ENCODE measurements at places on chromosomes 2 and 18. TPM values are rescaled to one million over a fixed set of nuclear protein-coding genes. Genes with fewer than 3 reads are reported as not detected.

Gene GPR35
- not detected for total RNA-seq

Gene C2orf78
- not detected for total RNA-seq

Gene IL37
- total RNA-seq = not detected

Gene RAPGEF4
- total RNA-seq = 0.13 TPM

Gene GPC1
- 124 TPM for total RNA-seq

Gene UGT1A10
- total RNA-seq = not detected

Gene ITPRID2
- total RNA-seq = 111 TPM

Gene TUBA4B
- total RNA-seq = not detected

Gene RAX
- total RNA-seq = not detected

Gene TMEM247
- not detected for total RNA-seq

Gene REG1B
- total RNA-seq = not detected

Gene EN1
- 0.32 TPM for total RNA-seq

Gene ALPP
- total RNA-seq = not detected

Gene ALLC
- total RNA-seq = not detected

Gene RNF125
- total RNA-seq = 0.65 TPM

Gene CAPN10
- total RNA-seq = 15.6 TPM

Gene RFTN2
- 4.5 TPM for total RNA-seq

Gene XDH
- total RNA-seq = 0.52 TPM

Gene HSPE1
- 113 TPM for total RNA-seq

Gene SERPINB7
- not detected for total RNA-seq

Gene ARHGAP28
- total RNA-seq = 5.3 TPM

Gene DHRS9
- total RNA-seq = 0.65 TPM

Gene THADA
- total RNA-seq = 14.7 TPM

Gene C2orf80
- not detected for total RNA-seq

Gene ST8SIA5
- 0.24 TPM for total RNA-seq

Gene MOCOS
- 1.4 TPM for total RNA-seq

Gene ASXL3
- 2.2 TPM for total RNA-seq

Gene CIDEA
- total RNA-seq = not detected

Measured in epithelial cell of alveolus of lung (primary cell).